ENCODE measurements at places on chromosomes 16 and 17.

GRCh38 chr17:27242951-27243350 is 51.0 kb upstream of the WSB1 start:
- DNase-seq: no peak

- no peak for DNase-seq
Measured at GRCh38 chr16:80015566-80015965, 415.0 kb upstream of the MAF start.

GRCh38 chr17:306536-307294 is 45.9 kb downstream of the RPH3AL start:
- DNase-seq: no peak

GRCh38 chr16:17062676-17063075 is 408.1 kb downstream of the XYLT1 start:
- DNase-seq: no peak

- DNase-seq: no peak
Measured at GRCh38 chr17:59897090-59897489, 4.2 kb downstream of the RPS6KB1 start.

DNA sequence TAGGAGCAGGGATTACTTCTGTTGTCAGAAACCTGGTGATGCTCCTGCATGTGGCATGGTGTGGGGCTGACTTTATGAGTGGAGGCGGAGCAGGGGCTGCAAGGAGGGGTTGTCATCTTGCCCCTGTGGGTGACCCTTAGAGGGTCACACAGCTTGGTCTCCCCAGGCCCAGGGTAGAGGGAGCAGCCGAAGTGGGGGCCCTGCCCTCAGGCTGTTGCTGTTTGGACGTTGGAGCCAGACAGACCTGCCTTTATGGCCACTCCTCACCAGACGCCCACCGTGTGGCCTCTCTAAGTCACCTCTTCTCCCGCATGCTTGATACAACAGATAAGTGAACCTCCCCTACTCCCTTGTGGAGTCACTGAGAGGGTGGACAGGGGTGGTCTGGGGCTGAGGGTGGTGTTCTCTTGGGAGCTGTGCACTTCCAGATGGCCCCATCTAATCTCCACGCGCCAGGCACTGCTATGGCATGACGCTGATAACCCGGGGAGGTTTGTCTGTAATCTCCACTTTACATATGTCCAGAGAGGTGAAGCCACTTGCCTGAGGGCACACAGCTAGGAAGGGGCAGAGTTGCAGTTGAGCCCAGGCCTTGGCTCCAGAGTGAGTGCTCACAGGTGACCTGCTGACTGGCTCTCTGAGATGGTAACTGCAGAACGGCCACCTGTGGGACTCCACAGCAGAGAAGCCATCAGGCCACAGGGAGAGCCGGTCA is 10.0 kb downstream of the MAP2K3 start:
- DNase-seq: no peak

DNA sequence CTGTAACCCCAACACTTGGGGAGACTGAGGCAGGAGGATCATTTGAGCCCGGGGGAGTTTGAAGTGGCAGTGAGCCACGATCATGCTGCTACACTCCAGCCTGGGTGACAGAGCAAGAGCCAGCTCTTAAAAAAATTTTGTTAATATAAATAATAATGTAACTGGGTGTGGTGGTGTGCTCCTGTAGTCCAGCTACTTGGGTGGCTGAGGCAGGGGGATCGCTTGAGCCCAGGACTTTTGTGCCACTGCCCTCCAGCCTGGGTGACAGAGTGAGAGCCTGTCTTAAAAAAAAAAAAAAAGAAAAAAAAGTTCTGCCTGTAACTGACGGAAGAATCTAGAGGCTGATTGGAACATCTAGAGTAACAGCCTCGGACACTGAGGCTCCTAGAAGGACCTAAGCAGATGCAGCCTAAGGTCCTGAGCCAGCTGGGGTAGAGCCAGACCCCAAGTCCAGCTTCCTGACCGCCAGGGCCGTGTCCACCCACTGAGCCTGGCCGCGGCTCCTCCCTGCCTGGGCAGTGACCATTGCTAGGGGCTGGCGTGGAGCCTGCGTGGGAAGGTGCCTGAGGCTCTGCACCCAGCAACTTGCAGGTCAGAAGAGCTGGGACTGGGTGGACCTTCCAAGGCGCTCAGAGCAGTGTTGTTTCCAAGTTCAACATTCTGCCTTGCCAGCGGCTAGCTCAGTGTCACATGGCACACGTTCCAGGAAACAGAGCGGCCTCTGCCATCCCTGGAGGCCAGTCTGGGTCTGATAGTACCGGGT is 209.4 kb upstream of the CIBAR2 start:
- no peak for DNase-seq

GRCh38 chr17:9472541-9472940 is 103.1 kb downstream of the STX8 start:
- no peak for DNase-seq

DNA sequence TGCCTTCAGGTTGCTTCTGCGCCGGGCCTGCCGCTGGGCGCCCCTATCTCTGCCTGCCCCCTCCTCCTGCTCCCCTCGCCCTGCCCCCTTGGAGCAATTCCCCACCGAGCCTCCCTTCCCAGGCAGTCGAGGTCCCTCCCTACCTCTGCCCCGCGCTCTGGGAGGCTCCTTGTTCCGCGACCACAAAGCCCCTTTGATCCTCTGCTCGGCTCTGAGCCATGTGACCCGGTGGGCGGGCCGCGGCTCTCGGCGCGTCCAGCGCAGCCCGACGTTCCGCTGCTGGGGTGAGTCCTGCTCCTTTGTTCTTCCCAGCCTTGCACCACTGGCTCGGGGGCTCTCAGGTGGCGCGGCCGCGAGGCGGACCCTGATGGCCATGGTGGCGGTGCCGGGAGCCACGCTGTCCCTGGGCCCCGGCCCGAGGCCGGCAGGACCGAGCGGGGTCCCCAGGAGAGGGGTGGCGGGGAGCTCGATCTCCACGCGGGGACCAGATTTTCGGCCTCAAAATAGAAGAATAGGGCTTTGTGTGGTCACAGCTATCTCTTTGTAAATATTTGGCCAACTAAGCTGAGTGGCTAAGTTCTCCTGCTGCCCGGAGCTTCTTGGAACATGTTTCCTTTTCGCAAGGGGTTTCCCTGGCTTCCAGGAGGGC is 310.6 kb downstream of the SEC14L1 start:
- DNase-seq: peak; percentile 59

GRCh38 chr17:60039114-60039846 is 39.4 kb downstream of the HEATR6 start:
- DNase-seq: no peak

GRCh38 chr16:50584033-50584722 is 36.0 kb downstream of the NKD1 start:
- no peak for DNase-seq
